ENCODE measurements at places on chromosomes 3 and 15.

DNA sequence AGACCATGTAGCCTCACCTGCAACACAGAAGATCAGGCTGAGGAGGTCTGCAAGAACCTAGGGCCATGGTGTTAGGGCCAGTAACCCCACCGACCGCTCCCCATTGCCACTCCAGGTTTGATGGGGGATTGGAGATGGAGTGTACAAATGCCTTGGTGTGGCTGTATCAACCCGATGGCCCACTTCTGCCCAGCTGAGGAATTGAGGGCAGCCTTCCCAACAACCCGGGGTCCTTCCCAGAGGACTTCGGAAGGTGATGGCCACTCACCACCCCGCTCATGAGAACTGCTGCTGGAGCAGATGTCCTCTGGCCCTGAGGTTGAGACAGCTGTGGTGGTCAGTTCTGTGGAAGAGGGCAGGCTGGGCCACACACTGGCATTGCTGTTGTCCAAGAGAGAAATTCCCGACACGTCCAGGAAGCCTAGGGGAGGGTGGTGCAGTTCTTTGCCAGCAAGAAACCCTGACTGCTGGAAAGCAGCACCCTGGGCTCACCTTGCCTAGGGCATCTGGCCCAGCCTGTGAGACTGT is 8.9 kb downstream of the GORASP1 start:
- no peak for DNase-seq

GRCh38 chr3:5324780-5325179 is 137.3 kb downstream of the EDEM1 start:
- no peak for DNase-seq

DNA sequence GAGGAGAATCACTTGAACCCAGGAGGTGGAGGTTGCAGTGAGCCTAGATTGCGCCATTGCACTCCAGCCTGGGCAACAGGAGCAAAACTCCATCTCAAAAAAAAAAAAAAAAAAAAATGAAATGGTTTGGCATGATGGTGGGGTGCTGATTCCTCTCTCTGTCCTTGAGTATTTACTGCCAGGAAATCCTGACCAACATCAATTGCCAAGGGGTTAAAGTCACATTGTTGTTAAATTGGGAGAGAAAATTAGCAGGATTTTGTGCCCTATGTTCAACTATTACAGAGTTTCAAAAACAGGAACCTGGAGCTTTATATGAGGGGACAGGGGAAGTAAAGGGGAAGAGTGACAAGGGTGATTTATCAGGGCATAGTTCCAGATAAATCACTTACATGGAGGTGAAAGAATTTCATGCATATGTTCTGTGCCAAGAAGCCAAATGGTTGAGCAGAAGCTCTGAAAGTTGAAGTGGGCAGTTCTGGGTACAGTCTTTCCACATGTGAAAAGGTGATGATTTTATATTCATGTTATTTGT is 70.5 kb upstream of the TSEN2 start:
- DNase-seq = no peak

GRCh38 chr15:48984811-48985352 is 21.2 kb upstream of the SHC4 start:
- DNase-seq = no peak

DNA sequence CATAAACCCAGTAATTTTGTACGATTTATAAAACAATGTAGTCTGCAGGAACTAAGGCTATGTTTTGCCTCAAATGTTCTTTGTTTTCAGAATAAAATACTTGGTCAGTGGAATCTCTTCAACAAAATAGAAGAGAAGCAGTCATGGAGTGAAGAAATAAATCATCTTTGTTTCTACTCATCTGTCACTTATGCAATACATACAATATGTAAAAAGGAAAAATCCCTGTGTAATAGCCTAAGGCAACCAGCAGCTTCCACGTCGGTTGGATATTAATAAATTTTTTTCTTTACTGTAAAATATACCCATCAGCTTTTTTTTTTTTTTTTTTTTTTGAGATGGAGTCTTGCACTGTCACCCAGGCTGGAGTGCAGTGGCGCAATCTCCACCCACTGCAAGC is 5.2 kb upstream of the WDR5B start:
- DNase-seq = no peak

DNA sequence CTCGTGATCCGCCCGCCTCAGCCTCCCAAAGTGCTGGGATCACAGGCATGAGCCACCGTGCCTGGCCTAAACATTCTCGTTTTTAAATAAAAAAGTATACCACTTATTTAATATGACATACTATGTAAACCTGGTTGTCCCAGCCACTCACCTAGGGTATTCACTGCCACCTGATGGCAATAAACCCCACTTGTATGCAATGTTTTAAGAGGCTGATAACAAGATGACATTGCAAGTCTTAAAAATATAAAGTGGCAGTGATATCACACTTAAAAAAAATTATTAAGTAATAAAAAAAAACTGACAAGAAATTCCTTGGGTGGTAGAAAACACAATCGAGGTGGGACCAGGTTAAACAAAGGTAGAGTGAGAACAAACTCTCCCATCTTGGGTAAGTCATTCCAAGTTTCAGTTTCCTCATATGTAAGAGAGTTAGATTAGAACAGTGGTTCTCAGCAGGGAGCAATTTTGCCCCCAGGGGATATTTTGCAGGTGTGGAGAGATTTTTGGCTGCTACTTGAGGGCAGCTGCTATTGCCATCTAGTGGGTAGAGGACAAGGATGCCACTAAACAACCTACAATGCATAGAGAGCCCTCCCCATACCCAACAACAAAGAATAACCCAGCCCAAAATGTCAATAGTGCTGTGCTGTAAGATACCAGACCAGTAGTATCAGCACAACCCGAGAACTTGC is 14.5 kb downstream of the ARF4 start:
- DNase-seq = no peak

DNA sequence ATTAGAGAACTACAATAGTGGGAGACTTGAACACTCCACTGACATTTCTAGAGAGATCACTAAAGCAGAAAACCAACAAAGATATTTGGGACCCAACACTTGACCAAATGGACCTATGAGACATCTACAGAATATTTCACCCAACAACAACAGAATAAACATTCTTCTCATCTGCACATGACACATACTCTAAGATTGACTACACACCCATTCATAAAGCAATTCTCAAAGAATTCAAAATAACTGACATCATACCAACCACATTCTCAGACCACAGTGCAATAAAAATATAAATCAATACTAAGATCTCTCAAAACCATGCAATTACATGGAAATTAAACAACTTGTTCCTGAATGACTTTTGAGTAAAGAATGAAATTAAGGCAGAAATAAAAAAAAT is 473.7 kb downstream of the LPP start:
- DNase-seq = no peak

DNA sequence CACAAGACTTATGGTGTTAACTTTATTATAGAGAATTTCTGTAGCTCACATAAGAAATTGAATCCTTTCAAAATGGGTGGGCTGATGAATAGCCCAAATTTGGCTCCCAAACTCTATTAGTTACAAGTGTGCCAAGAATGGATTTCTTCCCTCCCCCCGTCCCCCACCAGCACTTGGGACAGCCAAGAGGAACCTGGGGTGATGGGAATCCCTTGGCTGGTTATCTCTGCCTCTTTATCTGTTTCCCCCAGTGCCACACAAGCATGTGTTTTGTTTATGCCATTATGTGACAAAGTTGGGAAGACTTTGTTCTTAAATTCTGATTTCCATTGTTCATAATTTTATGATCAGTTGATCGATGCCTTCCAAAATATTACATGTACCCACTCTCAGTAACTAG is 28.3 kb downstream of the CMSS1 start:
- no peak for DNase-seq

DNA sequence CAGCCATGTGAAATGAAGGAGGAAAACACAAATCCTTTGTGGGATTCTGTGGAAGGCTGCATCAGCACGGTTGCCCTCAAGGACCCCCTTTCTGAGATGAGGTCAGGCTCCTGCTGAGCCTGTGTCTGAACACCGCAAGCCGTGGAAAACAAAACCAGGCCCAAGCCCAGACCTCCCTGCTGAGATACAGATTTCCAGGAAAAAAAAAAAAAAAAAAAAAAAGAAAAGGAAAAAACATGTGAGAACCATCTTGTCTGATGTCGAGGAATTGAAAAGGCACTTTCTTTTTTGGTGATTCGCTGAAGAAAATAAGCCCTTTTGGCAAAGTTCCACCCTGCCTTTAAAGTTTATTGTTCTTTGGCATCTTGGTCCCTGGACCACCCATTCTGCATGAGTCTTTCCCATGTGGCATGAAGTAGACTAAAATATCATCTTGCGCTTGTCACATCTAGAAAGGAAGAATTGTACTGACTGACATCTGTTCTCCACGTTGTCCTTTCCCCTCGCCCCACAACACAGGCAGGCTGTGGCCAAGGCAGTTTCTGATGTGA is 117.6 kb downstream of the CHST2 start:
- DNase-seq = no peak

DNA sequence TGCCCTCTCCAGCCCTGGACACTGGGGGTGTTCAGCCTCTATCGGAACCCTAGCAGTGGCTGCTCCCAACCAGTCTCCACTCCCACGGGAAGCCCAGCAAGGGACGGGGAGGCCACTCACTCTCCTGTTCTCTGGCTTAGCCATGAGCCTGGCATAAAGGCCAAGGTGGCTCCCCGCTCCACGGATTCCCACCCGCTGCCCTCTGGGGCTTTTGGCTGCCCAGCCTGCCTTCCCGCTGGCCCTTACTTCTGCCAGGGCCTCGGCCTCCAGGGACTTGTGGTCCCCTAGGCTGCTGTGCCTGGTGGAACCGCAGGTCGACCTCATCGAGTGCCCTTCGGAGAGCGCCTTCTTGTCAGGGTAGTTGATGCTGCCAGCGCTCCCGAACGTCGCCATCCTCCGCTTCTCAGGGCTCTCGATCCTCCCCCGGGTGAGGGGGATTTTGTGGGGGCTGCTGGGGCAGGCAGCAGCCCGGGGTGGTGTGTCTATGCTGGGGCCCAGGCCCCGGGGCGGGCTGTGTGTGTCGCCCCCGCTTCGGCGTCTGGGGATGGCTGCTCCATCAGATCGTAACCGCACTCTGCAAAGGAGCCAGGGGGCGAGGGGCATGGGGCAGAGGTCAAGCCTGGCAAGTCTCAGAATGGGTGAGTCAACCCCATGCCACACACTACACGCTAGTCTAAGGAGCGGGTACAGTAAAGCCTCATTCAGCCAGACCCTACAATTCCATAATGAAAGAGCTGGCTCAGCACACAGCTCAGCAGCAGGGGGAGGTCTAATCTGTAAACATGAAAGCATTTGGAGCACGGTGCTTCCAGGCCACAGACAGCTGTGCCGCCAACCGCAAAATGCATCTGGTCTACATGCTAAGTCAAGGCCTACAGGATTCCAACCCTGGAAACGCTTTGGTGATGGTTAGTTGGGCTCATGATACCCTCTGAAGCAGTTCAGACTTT is 27.3 kb upstream of the RAD18 start:
- DNase-seq = no peak

- DNase-seq = peak; percentile 80
These were observed at the start of gene THSD4 for GRCh38 chr15:71114887-71115566. THSD4 (plus strand) TSS chr15:71115471.

- no peak for DNase-seq
These were observed 33.6 kb downstream of the GPR176 start for GRCh38 chr15:39886418-39886817.

- DNase-seq = no peak
These were observed 16.1 kb upstream of the DCBLD2 start for GRCh38 chr3:98917608-98918007.

GRCh38 chr3:102484-102883 is 94.1 kb upstream of the CHL1 start:
- DNase-seq = no peak

GRCh38 chr15:39692356-39693327 is 90.0 kb downstream of the FSIP1 start:
- DNase-seq = no peak

GRCh38 chr3:54932606-54933005 is 4.7 kb upstream of the LRTM1 start:
- no peak for DNase-seq

- no peak for DNase-seq
These were observed 153.0 kb upstream of the ARPP21 start for GRCh38 chr3:35486295-35486694.

GRCh38 chr3:181712226-181712552 is 464 bp downstream of the SOX2 start:
- no peak for DNase-seq

GRCh38 chr3:31314258-31314657 is 218.5 kb upstream of the STT3B start:
- DNase-seq = no peak

- DNase-seq = peak; percentile 84
These were observed 2.3 kb downstream of the CHRNA3 start for GRCh38 chr15:78618490-78618934.

DNA sequence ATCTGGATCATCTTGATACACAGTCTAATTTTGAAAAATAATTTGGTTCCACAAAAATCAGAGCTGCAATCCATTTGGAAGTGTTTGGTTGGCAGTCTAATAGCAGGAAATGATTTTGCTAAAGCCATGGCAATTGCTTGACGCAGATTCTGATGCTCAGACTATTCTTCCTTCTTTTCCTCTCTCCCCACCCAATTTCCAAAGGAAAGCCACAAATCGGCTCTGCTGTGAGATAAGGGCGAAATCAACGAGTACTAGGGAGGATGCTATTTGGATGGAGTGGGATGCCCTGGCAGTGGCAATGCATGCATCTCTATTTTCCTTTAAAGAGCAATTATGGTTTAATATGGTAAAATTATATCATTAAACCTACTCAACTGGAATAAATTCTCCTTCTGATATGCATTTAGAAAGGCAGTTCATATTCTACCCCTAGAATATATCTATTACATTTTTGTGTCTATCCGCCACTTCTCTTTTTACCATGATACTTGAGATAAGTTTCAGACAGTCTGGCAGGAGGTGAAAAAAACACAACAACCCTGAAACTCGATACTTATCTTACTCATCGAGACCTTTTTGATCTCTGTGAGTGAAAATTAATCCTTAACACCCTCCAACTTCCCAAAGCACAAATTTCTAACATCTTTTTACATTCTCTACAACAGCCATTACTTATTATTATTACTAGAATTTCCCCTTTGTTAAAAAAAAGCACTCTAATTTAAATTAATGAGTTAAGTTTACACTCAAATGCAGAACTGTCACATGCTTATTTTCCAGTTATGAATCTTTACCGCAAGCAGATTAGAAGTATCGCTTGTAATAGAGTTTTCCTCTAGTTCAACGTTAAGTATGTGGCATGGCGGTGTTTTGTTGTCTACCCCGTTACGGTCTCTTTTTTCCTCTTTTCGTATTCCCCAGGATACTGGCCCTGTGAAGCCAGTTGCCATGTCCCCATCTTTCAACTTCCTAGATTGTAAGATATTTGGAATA is 433.3 kb downstream of the FOXP1 start:
- DNase-seq = no peak

- DNase-seq = no peak
These were observed 30.0 kb upstream of the SLC2A2 start for GRCh38 chr3:171056528-171056927.

- DNase-seq = no peak
These were observed 42.9 kb upstream of the LMCD1 start for GRCh38 chr3:8458711-8459110.

Data from frontal cortex (tissue), 4 donors.